Tongue (tissue), 3 donors: ENCODE measurements at places on chromosomes 11 and 22. TPM values are rescaled to one million over a fixed set of nuclear protein-coding genes. Genes with fewer than 3 reads are reported as not detected.

The HOATZ gene
- total RNA-seq = not detected

The DEFB131B gene
- not detected for total RNA-seq

The KRTAP5-8 gene
- not detected for total RNA-seq

The MB gene
- total RNA-seq = 649 TPM

The APOA4 gene
- total RNA-seq = not detected

The PIWIL4 gene
- total RNA-seq = 9.0 TPM

The OR52N4 gene
- not detected for total RNA-seq

The KCNA4 gene
- not detected for total RNA-seq

The KLHL22 gene
- total RNA-seq = 66.2 TPM

The FADS2 gene
- 39.6 TPM for total RNA-seq

The LUZP2 gene
- total RNA-seq = 3.6 TPM

The APOA1 gene
- total RNA-seq = 1.1 TPM

The GGT5 gene
- 4.9 TPM for total RNA-seq

The MAJIN gene
- not detected for total RNA-seq

The DCHS1 gene
- total RNA-seq = 64.6 TPM

The ROBO4 gene
- total RNA-seq = 23.3 TPM

The C22orf42 gene
- total RNA-seq = not detected

The CSF2RB gene
- total RNA-seq = 4.1 TPM

The TMEM121B gene
- 0.82 TPM for total RNA-seq

The TENM4 gene
- total RNA-seq = 63.7 TPM

The GLYATL1 gene
- total RNA-seq = 1.4 TPM

The OR8D4 gene
- 0.21 TPM for total RNA-seq

The CDC42EP2 gene
- total RNA-seq = 14.2 TPM

The CCDC73 gene
- total RNA-seq = not detected

The TKFC gene
- 11.7 TPM for total RNA-seq

The GRM5 gene
- 0.21 TPM for total RNA-seq

The OR5B21 gene
- not detected for total RNA-seq

The CHADL gene
- total RNA-seq = 5.9 TPM

The CNGA4 gene
- total RNA-seq = not detected

The SLCO2B1 gene
- total RNA-seq = 20.3 TPM

The NRGN gene
- total RNA-seq = 2.9 TPM

The RCN1 gene
- total RNA-seq = 97.8 TPM

The NLRP14 gene
- total RNA-seq = 0.21 TPM

The SPTY2D1 gene
- 26.6 TPM for total RNA-seq

The SAA2 gene
- total RNA-seq = not detected

The HEPN1 gene
- not detected for total RNA-seq
